Caco-2 (cell line): ENCODE measurements at places on chromosomes 5 and 9. TPM values are rescaled to one million over a fixed set of nuclear protein-coding genes. Genes with fewer than 3 reads are reported as not detected.

The IFNA21 gene
- total RNA-seq = not detected in 2 replicates

The PTPN3 gene
- 12.1 and 12.4 TPM in 2 replicates for total RNA-seq

The TAS2R1 gene
- total RNA-seq = 0.56 and 0.82 TPM in 2 replicates

The PCDHGA12 gene
- total RNA-seq = 0.52 and 1.0 TPM in 2 replicates

The PCDHB11 gene
- total RNA-seq = 0.12 TPM in 1 of 2 replicates, not detected in the other

The FSTL4 gene
- total RNA-seq = 2.5 and 2.7 TPM in 2 replicates

DNA sequence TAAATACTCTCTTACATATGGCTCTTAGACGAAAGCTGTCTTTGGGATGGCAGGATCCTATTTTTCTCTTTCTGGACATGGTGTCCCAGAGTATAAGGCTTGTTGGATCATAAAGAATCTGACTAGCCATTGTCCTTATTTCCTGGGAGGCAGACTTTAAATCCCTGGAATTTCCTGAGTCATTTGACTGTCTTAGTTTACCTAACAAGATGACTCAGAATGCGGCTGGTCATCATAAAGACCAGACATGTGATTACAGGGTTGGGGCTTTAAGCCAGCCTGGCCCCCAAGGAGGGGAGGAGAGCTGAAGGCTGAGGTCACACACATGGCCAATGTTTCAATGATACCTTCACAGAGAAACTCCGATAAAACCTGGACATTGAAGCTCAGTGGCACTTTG lies 37.2 kb downstream of the FAM240B start:
- DNase-seq = peak; percentile 65
- no peaks in the 10 kb centered on the region for H3K27me3 ChIP-seq
- no peaks in the 10 kb centered on the region for H3K36me3 ChIP-seq

DNA sequence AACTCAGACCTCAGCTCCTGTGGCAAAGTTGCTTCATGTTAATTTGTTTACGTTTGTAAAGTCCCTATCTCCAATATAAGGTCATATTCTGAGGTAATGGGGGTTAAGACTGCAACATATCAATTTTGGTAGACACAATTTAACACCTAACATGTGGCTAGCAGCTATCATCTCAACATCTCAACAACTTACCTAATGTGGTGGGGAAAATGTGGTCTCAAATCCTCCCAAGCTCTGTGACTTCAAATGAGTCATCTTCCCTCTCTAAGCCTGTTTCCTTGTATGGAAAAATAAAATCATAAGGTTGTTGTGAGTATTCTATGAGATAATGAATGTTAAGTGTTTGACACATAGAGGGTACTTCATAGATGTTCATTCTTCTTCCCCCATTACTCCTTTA lies 443.3 kb downstream of the CDK5RAP2 start:
- no peak overlapping the region for H3K4me3 ChIP-seq

GRCh38 chr9:73872701-73873100 lies 624.4 kb upstream of the RORB start:
- no peaks in the 10 kb centered on the region for H3K36me3 ChIP-seq
- no peaks in the 10 kb centered on the region for H3K27me3 ChIP-seq
- H3K4me3 ChIP-seq = no peak overlapping the region
- H3K4me1 ChIP-seq = no peaks in the 10 kb centered on the region
- no peak overlapping the region for H3K27ac ChIP-seq

- peaks cover 2% of the 10 kb centered on the region; the same call in 1 of the 2 replicates for H3K36me3 ChIP-seq
- no peaks in the 10 kb centered on the region for H3K4me1 ChIP-seq
- DNase-seq = no peak
- no peak overlapping the region for H3K4me3 ChIP-seq
- no peak overlapping the region for H3K27ac ChIP-seq
- no peaks in the 10 kb centered on the region for H3K27me3 ChIP-seq
Observed at GRCh38 chr5:10681731-10682679, 79.0 kb downstream of the DAP start.

GRCh38 chr5:20157089-20157488 lies 169.1 kb upstream of the CDH18 start:
- H3K4me1 ChIP-seq = no peaks in the 10 kb centered on the region
- no peak overlapping the region for H3K4me3 ChIP-seq
- no peak overlapping the region for H3K27ac ChIP-seq
- DNase-seq = no peak
- no peaks in the 10 kb centered on the region for H3K36me3 ChIP-seq

GRCh38 chr9:84697509-84698114 lies 28.1 kb downstream of the NTRK2 start:
- no peak overlapping the region for H3K4me3 ChIP-seq
- no peaks in the 10 kb centered on the region for H3K36me3 ChIP-seq
- DNase-seq = peak; percentile 50
- no peak overlapping the region for H3K27ac ChIP-seq

GRCh38 chr9:100167176-100167575 lies 68.1 kb downstream of the INVS start:
- no peak overlapping the region for H3K27ac ChIP-seq
- no peaks in the 10 kb centered on the region for H3K36me3 ChIP-seq
- no peak overlapping the region for H3K4me3 ChIP-seq
- DNase-seq = no peak

DNA sequence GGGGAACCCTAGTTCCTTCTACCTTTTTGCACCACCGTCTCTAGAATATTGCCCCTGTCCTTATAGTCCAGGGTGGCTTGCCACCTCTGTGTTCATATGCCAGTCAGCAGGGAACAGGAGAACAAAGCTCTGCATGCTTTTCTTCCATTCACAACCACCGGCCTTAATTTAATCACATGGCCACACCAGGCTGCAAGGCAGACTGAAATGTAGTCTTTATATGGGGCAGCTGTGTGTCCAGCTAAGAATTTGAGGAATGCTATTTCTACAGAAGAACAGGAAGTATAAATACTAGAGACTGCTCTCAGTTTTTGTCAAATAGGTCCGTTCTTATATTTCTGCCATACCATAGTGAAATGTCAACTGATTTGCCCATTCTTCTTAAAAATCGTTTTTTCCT lies 5.8 kb downstream of the C5orf22 start:
- no peaks in the 10 kb centered on the region for H3K27me3 ChIP-seq
- 0 out of 2 replicates have a peak, but pooled peaks cover 10% of the 10 kb centered on the region for H3K4me1 ChIP-seq
- H3K36me3 ChIP-seq = peaks cover 2% of the 10 kb centered on the region
- H3K4me3 ChIP-seq = no peak overlapping the region
- no peak for DNase-seq
- no peak overlapping the region for H3K27ac ChIP-seq

DNA sequence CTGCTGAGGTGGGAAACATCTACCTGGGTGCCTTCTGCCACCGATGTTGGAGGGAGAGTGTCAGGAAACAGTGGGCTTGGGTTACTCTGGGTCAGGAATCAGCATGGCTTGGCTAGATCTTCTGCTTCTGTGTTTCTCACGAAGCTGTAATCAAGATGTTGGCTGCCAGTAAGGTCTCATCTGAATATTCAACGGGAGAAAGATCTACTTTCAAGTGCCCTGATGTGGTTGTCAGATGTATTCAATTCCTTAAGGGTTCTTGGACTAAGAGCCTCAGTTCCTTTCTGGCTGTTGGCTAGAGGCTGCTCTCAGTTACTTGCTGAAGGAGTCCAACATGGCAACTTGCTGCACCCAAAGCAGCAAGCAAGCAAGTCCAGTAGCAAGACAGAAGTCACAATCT lies 41.9 kb upstream of the STOM start:
- no peaks in the 10 kb centered on the region for H3K27me3 ChIP-seq
- no peak for DNase-seq
- no peak overlapping the region for H3K4me3 ChIP-seq
- no peaks in the 10 kb centered on the region for H3K4me1 ChIP-seq

- no peak overlapping the region for H3K4me3 ChIP-seq
- DNase-seq = no peak
- H3K4me1 ChIP-seq = peaks cover 4% of the 10 kb centered on the region; the same call in 1 of the 2 replicates
- H3K27ac ChIP-seq = no peak overlapping the region
- H3K27me3 ChIP-seq = no peaks in the 10 kb centered on the region
Observed at GRCh38 chr9:16510482-16510881, 360.0 kb downstream of the BNC2 start.

GRCh38 chr5:137263371-137264005 lies 235.6 kb downstream of the SPOCK1 start:
- no peaks in the 10 kb centered on the region for H3K36me3 ChIP-seq
- H3K27me3 ChIP-seq = no peaks in the 10 kb centered on the region
- H3K27ac ChIP-seq = no peak overlapping the region
- DNase-seq = no peak
- H3K4me3 ChIP-seq = no peak overlapping the region

DNA sequence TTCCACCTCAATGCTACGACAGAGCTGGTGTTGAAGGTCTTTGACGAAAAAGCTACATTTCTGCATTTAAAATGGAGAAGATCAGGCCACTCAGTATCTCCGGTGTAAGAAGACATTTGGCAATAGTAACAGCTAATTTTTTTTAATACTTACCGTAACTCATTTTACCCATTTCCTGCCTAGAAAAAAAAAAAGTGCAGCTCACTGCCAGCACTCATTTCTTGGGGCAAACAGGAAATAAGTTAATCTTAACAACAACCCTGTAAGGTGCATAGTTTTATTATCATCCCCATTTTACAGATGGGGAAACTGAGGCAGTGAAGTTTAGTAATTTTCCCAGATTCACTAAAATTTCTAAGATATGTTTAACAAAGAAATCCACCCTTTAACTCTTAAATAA lies 27.4 kb upstream of the KCNMB1 start:
- DNase-seq = no peak
- peaks cover 3% of the 10 kb centered on the region; the same call in 1 of the 2 replicates for H3K4me1 ChIP-seq
- no peak overlapping the region for H3K27ac ChIP-seq
- no peak overlapping the region for H3K4me3 ChIP-seq
- no peaks in the 10 kb centered on the region for H3K36me3 ChIP-seq

DNA sequence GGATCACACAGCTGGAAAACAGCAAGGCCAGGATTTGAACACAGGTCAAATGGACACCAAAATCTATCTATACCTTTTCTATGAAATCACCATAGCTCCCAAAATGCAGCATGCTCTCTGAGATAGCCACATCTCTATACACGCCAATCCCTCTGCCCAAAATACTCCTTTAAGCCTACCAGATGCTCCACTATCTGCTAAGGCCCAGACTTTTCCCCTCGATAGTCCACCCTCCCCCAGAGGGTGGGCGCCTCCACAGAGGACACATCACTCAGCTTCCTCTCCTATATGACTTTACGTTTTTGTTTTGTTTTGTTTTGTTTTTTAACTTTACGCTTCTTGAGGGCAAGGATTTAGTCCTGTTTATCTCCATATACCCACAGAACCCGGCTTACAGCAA lies 46.8 kb downstream of the MTMR12 start:
- peaks cover 16% of the 10 kb centered on the region; the same call in 1 of the 2 replicates for H3K4me1 ChIP-seq
- H3K4me3 ChIP-seq = no peak overlapping the region
- no peak for DNase-seq

GRCh38 chr9:74016004-74016403 lies 481.1 kb upstream of the RORB start:
- H3K36me3 ChIP-seq = no peaks in the 10 kb centered on the region
- H3K27me3 ChIP-seq = no peaks in the 10 kb centered on the region
- no peak overlapping the region for H3K4me3 ChIP-seq
- no peak overlapping the region for H3K27ac ChIP-seq
- no peak for DNase-seq
- no peaks in the 10 kb centered on the region for H3K4me1 ChIP-seq

DNA sequence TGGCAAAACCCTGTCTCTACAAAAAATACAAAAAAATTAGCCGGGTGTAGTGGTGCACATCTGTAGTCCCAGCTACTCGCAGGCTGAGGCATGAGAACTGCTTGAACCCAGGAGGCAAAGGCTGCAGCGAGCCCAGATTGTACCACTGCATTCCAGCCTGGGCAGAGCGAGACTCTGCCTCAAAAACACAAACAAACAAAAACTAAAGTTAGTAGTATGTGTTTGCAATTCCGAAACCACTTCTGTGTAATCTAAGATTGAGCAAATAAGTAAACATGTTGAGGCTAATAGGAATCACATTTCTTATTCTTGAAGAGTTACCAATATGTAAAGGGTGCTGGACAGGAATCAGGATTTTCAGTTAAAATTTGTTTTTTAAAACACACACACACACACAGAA lies 70.0 kb upstream of the SUSD1 start:
- DNase-seq = no peak
- H3K4me1 ChIP-seq = no peaks in the 10 kb centered on the region; the same call in 1 of the 2 replicates
- no peaks in the 10 kb centered on the region; the same call in 1 of the 2 replicates for H3K36me3 ChIP-seq

DNA sequence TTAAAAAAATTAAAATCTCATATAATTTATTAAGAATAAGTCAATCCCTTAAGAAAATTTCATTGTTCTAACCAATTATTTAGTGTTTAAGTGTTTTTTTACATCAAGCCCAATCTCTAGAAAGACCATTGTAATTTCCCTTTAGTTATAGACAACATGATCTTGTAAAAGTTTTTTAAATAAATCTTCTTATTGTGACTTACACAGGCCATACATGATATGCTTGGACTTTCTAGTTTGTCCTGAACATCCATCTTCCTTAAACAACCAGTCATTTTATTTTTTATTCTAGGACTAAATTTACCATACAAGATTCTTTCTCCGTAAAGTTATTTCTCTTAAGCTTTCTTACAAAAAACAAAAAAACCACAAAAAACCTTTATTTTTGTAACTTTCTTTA lies 126.5 kb upstream of the MAST4 start:
- no peak for DNase-seq
- no peaks in the 10 kb centered on the region for H3K27me3 ChIP-seq
- no peak overlapping the region for H3K27ac ChIP-seq
- H3K36me3 ChIP-seq = no peaks in the 10 kb centered on the region
- H3K4me3 ChIP-seq = no peak overlapping the region
- H3K4me1 ChIP-seq = no peaks in the 10 kb centered on the region

GRCh38 chr5:98397081-98397480 lies 376.4 kb upstream of the RGMB start:
- no peaks in the 10 kb centered on the region for H3K27me3 ChIP-seq
- H3K4me1 ChIP-seq = no peaks in the 10 kb centered on the region
- no peak overlapping the region for H3K4me3 ChIP-seq
- H3K27ac ChIP-seq = no peak overlapping the region
- no peak for DNase-seq

DNA sequence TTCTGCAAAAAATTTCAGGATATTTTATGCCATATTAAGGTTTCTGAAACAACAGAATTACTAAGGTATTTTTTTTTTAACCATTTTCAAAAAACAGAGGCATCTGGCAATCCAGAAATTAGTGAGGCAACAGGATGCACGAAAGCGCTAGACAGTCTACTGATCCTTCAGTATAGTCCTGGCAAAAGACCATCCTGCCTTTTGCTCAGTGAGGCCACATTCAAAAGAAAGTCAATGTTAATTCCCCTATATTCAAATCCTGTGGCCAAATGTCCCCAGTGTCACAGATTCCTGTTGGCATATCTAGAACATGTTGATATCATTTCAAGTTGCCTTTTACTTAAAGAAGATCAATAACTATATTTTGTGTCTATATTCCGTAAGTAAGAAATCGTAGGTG lies 13.1 kb upstream of the NFIB start:
- DNase-seq = no peak
- H3K36me3 ChIP-seq = no peaks in the 10 kb centered on the region

- no peak overlapping the region for H3K4me3 ChIP-seq
- peaks cover 24% of the 10 kb centered on the region for H3K4me1 ChIP-seq
- no peaks in the 10 kb centered on the region for H3K36me3 ChIP-seq
- H3K27ac ChIP-seq = peak overlapping the region; percentile 10
- no peaks in the 10 kb centered on the region for H3K27me3 ChIP-seq
Observed at GRCh38 chr9:134592819-134593200, 48.8 kb upstream of the COL5A1 start.

GRCh38 chr5:36939969-36940858 lies 63.6 kb downstream of the NIPBL start:
- no peak for DNase-seq
- H3K36me3 ChIP-seq = no peaks in the 10 kb centered on the region; the same call in 1 of the 2 replicates
- H3K27ac ChIP-seq = no peak overlapping the region
